CD4-positive, alpha-beta T cell treated with Interleukin-10 for 1 hour (primary cell): ENCODE measurements at places on chromosomes 3 and 15.

- DNase-seq, result no peak
Observed at GRCh38 chr3:139104062-139104461, 59.4 kb upstream of the PRR23C start.

DNA sequence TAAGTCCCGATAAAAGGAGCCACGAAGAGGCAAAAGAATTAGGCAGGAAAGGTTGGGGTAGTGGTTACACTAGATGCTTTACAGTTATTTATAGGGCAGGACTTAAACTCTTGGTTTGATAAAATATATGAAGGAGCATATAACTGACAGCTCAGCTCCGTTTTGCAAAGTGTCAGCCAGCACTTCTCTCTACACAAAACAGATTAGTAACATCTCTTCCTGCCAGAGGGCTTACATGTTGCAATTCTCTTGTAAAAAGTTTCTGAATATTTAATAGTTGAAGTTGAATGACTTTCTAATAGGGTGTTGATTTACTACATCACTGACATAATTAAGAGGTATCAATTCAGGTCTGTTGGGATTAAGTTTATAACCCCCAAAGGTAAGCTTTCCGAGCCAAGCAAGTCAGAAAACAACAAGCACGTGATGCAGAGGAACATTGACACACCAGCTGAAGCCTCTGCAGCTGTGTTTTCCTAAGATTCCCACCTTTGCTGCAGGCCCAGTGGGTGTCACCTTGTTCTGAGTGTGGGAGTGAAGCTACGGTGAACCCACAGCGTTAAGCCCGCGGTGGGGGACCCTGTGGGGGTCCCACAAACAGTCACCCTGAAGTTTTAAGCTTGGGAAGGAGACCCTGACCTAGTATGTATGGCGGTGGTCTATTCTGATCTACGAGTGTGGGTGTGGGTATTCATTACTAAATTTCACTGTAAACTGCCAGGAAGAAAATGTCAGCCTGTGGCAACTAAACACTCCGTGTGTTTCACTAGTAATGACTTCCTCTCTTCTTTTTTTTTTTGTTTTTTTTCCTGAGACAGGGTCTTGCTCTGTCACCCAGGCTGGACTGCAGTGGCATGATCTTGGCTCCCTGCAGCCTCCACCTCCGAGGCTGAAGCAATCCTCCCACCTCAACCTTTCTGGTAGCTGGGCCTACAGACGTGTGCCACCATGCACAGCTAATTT lies 22.0 kb upstream of the ATP13A3 start:
- DNase-seq, result no peak

DNA sequence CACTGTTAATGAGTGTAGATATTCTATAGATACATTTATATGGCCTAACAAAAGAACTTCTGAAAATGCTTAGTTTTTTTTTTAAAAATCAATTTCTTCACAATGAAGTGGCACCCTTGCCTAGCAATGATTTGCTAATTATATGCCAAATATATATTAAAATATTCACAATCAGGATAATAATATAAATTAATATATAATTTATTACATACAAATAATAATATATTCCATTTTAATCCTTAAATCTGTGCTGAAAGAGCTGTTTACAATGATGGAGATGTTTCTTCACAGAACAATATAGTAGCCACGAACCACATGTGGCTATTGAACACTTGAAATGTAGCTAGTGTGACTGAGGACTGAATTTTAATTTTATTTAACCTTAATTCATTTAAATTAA lies 648.4 kb upstream of the GBE1 start:
- no peak for DNase-seq

GRCh38 chr3:126971891-126972351 lies 11.0 kb upstream of the PLXNA1 start:
- no peak for DNase-seq

DNA sequence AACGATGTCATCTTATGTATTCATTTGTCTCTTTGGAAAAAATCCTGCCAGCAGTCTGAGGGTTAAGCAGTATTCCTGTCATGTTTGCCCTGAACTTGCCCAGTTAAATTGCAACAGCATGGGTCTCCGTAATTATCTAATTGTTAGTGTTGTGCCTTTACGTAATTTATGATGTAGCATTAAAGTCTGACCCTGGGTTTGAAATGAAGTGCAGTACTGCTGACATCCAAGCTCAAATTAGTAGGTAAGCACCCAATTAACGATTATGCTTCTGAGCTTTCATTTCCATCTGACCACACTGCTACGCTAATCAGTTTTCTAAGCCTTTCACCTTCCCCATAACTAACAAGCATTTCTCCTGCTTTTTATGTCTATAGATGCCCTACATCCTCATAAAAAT lies 241.8 kb downstream of the ARRDC4 start:
- DNase-seq, result no peak

DNA sequence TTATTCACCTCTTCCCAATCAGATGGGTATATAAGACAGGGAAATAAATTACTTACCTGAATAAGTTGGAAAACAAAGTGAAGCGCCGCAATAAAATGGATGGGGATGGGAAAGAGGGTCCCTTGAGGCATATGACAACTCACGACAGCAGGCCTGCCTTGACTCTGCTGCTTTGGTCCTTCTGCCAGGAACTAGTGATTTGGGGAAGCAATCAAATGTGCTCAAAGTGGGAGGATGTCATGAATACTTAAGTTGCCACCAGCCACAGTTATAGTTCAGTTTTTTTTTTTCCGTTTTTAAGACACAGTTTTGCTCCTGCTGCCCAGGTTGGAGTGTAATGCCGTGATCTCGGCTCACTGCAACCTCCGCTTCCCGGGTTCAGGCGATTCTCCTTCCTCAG lies 4.6 kb downstream of the PARL start:
- DNase-seq, result no peak

- no peak for DNase-seq
Observed at GRCh38 chr3:16399473-16399872, 114.0 kb downstream of the RFTN1 start.

DNA sequence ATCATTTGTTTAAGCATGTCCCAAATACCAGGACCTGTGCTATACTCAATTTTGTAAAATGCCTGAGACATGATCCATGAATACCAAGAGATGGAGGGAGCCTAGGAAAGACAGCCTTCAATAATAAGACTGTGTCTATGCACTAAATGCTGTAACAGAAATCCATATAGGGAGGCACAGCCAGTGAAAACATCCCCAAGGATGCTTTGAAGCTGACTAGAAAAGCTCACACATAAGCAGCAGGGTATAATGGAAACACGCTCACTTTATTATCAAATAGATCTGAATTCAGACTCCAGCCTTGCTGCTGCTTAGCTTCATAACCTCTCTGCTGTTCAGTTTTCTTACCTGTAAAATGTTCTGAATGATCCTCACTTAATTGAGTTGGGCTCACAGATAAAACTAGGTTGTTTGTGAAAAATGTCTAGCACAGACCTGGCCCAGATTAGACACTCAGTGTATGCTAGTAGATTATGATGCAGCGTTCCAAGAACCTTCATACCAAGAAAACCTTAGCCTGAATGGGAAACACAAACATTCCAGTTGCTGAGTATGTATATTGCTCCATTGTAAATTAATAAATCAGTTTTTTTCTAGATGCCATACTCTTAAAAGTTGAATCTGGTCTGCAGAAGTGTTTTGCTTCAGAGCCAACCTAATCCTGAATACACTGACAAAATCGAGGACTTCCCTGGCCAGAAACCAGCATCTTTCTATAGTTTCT lies 3.8 kb upstream of the LARP6 start:
- DNase-seq, result no peak

- DNase-seq, result no peak
Observed at GRCh38 chr15:31403096-31403495, 76.5 kb downstream of the KLF13 start.

- no peak for DNase-seq
Observed at GRCh38 chr3:103924544-103924943, 1442.2 kb upstream of the ALCAM start.
